Mucosa of descending colon (tissue), 3 donors: ENCODE measurements at places on chromosomes 1 and 21. TPM values are rescaled to one million over a fixed set of nuclear protein-coding genes. Genes with fewer than 3 reads are reported as not detected.

GRCh38 chr21:41856572-41856971, 22.6 kb downstream of the PRDM15 start:
- no peak for DNase-seq

- DNase-seq = no peak
These were observed 106.3 kb downstream of the GALNT2 start for GRCh38 chr1:230173187-230173975.

DNA sequence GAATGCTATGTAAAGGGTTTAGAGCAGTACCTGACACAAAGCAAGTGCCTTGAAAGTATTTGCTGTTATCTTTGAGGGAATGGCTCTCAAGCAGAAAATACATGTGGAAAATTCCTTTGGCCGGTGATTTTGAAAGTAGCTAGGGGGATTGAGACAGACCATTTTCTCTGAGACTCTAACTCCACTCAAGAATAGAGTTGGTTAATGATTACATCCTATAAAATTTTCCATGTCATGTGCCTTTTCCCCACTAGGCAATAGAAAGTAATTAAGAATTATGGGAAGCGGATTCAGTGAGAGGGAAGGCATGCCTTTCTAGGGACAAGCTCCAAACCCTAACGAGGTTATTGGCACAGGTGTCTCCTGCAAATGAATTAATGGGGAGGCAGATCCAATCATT, 276.0 kb downstream of the GPATCH2 start:
- DNase-seq = no peak

Gene CACNA1S
- total RNA-seq = not detected

Gene LIN28A
- not detected for total RNA-seq

Gene ALG14
- total RNA-seq = 5.9 TPM
